ENCODE measurements at places on chromosomes 7 and 10.

DNA sequence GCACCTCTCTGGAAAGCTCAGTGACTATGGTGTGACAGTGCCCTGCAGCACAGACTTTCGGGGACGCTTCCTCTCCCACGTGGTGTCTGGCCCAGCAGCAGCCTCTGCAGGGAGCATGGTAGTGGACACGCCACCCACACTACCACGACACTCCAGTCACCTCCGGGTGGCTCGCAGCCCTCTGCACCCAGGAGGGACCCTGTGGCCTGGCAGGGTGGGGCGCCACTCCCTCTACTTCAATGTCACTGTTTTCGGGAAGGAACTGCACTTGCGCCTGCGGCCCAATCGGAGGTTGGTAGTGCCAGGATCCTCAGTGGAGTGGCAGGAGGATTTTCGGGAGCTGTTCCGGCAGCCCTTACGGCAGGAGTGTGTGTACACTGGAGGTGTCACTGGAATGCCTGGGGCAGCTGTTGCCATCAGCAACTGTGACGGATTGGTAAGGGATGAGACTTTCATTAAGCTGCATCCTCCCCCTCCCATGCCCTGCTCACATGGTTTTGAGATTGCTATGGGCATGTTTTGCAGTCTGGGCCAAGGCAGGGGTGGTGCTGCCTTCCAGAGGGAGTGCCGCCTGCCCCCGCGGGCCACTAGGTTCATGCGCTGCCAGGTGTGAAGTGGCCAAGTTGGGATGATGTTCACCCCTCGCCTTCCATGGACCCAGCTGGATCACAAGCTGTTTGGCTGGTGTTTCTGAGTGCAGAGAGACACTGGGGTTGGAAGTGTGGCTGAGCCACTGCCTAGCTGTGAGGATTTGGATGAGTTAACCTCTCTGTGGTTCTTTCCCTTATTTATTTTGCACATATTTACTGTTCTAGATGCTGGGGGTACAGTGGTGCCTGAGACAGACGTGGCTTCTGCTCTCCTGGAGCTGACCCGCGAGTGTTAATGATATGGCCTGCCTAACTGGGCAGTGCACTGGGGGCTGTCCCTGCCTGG is 2.5 kb downstream of the ADAMTS14 start:
- DNase-seq: no peak

DNA sequence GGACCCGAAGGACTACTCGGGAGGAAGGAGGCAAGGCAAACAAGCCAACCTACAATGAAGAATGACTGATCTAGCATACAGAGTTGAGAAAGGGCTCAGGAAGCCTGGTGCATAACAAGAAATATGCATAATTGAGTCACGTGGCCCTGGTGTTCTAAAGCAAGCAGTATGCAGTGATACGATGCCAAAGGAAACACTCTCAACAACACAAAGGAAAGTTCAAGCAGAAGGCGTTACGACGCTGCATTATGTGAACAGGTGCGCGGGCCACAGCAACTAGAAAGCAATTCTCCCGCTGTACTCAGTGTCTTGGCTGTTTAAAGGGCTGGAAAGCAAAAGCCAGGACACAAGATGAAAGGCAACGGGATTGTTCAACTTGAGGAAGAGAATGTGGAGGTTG is 100.8 kb downstream of the PRTFDC1 start:
- DNase-seq: no peak

- no peak for DNase-seq
Measured at GRCh38 chr7:23712368-23713284, 2.6 kb downstream of the STK31 start.

DNA sequence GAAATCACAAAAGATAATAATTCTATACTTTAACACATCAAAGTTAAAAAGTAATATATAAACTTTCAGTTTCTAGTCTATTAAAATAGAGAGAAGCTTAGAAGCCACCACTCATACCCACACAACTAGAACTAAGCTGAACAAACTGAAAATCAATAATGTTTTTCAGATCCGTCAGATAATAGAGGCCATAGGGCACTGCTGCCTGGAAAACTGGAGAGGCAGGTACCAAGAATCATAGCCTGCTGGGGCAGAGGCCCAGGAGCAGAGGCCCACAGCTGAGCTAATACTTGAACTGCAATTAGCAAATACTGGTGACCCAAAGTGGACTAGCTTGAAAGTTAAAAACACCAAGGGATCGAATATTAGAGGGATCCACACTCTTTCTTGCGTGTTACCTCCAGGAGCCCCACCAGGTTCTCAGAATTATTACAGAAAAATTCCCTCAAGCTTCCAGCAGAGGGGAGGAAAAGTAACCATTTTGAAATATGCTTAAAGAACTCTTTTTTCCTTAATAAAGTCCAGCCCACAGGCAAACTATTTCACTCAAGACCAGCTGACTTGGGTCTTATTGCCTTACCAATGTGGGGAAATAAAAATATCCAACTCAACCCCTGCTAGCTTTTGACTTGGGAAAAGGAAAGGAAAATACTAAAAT is 774.1 kb upstream of the IGFBP3 start:
- DNase-seq: no peak

DNA sequence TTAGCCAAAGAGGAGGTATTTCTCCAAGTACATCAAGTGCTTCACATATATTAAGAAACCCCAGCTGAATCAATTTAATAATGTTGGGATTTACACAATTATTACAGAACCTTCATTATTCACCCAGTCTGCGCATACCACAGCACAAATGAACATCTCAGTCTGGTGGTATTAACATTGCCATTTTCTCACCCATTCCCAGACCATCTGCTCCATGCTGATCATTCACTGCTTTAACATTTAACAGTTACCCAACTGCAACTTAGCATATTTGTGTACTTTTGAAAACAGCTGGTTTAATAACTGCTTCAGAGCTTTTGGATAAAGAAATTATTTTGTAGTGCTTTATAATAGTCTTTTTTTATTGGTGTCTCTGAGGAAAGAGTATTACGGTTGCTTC is 1072.1 kb downstream of the NXPH1 start:
- no peak for DNase-seq

DNA sequence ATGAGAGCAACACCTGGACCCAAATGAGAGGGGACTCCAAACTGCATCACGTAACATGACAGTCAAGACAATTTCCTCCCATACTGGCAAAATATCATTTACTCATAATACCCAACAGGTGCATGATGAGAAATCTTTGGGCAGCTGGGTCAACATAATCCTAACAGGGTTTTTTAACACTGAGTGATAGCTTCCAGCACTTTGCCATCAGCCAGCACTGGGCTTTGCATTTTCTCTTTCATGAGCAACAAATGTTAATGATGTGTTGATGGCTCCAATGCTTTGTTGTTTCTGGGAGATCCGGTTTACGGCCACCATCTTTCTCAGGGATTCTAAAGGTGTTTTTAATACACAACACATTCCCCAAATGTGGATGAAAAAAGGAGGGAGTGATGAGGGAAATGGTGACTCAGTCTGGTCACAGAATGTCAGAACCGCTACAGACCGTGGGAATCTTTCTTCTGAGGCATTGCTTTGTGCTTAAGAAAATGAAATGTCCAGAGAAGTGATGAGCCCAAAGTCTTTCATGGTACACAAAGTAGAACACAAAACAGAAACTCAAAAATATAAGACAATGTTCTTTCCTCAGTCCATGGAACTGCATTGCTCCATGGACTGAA is 705.7 kb upstream of the IGFBP3 start:
- DNase-seq: no peak

DNA sequence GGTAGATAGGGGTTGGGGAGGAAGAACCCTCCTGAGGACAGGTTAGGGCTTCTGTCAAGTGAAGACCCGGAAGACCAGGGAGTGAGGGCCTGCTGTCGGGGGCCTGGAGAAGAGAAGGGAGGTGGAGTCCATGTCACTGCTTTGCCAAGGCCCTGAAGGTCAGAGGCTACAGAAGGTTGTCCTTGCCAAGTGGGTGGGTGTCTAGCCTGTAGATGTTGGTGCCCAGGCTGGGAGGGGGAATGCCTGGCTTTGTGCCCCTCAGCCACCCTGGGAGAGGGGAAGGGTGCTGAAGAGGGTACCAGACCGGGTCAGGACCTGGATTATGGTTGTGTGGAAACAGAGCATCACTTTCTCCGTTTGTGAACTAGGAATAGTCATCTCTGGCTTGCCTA is 67.2 kb upstream of the AQP1 start:
- DNase-seq: no peak

GRCh38 chr7:42549866-42550485 is 313.0 kb upstream of the GLI3 start:
- no peak for DNase-seq

- no peak for DNase-seq
Measured at GRCh38 chr10:76463111-76463510, 1031.7 kb downstream of the LRMDA start.

DNA sequence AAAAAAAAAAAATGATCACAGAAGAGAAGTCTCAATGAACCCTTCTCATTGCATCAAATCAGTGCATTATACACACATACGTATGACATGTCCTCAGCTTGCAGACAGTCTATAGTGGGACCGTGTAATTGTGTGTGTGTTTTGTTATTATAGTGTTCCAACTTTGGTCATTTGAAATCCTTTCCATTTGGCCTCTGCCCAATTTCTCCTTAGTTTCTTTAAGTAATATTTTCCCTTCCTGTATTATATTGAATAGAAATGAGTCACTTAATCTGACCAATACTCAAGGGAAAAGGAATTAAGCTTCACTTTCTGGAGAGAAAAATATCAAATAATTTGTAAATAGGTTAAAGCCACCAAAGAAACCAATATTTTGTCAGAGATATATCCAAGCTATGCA is 415.5 kb upstream of the SORCS1 start:
- DNase-seq: no peak

- DNase-seq: no peak
Measured at GRCh38 chr10:66637273-66638036, 288.4 kb upstream of the LRRTM3 start.

GRCh38 chr7:13420726-13421125 is 568.7 kb downstream of the ETV1 start:
- DNase-seq: no peak

- no peak for DNase-seq
Measured at GRCh38 chr10:114925587-114926586, 12.1 kb upstream of the TRUB1 start.

DNA sequence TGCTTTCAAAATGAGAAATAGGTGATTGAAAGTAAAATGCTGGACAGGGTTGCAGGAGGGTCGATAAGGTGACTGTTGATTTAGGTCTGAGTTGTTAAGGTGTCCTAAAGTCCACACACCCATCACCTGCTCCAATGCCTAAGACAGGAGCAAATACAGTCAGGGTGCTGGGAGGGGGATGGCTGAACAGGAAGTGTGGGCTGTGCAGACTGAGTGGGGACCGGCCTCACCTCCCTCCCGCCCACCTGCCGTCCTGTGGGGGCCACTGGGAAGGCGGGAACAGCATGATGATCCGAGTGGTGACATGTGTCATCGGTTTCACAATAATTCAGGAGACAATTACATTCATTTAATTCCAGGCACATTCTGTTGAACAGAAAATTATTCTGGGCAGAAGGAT is 260.8 kb downstream of the DNAJB6 start:
- no peak for DNase-seq

All from activated CD8-positive, alpha-beta memory T cell treated with anti-CD3 and anti-CD28 coated beads for 1 hour (primary cell).